ENCODE measurements at places on chromosomes 1 and 21.

- DNase-seq: no peak
These were observed 69.6 kb upstream of the COL24A1 start for GRCh38 chr1:86226204-86226603.

DNA sequence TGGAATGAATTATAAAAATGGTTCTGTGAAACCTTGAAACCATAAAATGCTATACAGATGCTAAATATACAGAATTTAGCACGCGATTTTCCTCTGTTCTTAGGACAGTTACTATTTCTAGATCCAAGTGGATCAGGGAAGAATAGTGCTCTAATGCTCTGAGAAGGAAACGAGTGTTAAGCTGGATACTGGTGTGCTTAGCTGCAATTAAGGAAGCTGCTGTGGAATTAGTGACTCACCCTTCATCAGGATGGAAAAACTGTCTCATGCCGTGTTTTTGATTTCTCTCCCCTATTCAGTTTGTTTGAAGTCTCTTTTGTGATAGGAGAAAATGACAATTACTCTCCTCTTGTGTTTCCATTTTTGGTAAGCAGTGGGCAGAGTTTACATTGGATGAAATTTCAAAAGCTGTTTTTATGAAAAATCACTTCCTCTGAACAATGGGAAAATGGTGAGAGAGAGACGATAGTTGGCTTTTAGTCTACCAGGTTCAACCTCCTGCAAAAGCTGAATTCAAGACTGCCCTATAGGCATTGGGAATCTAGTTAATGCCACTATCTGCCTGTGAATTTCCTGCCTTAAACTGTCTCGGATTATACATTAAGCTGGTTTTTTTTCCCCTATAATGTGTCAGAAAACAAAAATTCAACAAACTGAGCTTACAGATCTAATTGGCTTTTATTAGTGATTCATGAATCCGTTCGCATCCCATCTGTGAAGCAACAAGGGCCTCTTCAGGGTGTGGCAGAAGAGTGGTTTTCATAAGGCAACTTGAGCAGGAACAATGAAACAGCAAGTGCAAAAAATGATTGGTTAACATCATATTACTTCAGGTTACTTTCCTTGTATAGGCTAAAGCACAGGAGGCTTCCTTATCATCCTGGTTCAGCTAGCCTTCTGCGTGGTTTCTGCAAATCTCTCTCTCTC is 179.8 kb downstream of the ST6GALNAC3 start:
- DNase-seq: no peak

- no peak for DNase-seq
These were observed 259.6 kb upstream of the RRP15 start for GRCh38 chr1:218025454-218025853.

GRCh38 chr1:1205769-1206375 is 520 bp downstream of the TNFRSF18 start:
- no peak for DNase-seq

DNA sequence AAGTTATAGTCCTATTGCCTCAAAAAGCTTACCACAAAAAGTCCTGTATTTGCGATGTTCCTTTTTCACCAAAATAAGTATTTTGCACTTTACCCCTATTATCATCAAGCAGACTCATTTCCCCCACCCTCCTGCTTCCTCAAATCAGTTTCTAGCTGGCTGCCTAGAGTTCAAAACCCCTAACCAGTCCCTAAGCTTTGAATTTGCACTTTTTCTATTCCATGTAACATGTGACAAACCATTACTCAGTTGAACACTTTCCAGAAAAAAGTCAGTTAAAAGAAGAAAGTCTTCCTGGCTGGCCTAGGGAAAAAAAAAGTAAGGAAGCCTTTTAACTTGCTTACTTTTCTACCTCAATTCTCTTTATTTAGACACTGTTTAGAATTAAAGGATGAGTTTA is 8.2 kb downstream of the CEP170 start:
- DNase-seq: no peak

- DNase-seq: no peak
These were observed 131.6 kb downstream of the LHX8 start for GRCh38 chr1:75265792-75266191.

DNA sequence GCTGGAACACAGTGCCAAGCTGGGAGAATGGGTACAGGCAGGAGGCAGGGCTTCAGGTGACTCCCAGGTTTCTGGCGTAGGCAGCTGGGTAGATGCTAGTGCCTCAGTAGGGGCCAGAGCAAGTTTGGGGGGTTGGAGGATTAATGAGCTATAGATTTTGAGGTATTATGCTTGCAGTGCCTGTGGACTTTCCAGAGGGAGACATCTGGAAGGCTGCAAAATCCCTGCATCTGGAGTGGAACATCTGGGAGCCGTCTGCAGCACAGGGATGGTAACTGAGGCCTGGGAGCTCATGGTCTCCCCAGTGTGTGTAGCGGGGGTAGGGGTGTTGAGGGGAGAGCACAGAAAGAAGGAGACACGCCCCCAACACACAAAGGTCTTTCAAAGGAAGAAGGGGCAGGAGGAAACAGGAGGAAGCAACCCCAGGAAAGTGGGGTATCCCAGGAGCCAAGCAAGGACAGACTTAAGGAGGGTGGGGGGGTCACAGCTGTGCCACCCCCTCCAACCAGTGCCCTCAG is 2.2 kb upstream of the PDZK1IP1 start:
- no peak for DNase-seq

All from nucleus accumbens (tissue), 56 donors.